ENCODE measurements at places on chromosomes 13 and 19.
A peak's percentile ranks its signal among the peaks of the same experiment; 100 is the strongest.

DNA sequence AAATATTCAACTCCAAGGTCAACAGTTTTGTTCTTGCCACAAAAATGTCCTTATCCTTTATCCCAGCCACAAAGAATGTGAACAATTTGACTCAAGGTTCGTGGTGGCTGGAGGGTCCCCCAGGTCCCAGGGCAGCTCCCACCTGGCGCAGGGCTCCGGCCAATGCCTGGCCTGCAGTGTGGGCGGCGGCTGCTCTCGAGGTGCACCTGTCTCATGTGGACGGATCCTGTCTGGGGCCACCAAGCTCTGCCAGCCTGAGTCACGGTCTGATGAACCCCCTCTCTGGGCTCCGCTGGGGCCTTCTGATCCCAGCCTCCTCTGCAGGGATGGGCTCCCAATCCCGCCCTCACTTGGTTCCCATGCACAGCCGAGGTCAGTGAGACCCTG, 49.4 kb downstream of the GAS6 start:
- DNase-seq: no peak

DNA sequence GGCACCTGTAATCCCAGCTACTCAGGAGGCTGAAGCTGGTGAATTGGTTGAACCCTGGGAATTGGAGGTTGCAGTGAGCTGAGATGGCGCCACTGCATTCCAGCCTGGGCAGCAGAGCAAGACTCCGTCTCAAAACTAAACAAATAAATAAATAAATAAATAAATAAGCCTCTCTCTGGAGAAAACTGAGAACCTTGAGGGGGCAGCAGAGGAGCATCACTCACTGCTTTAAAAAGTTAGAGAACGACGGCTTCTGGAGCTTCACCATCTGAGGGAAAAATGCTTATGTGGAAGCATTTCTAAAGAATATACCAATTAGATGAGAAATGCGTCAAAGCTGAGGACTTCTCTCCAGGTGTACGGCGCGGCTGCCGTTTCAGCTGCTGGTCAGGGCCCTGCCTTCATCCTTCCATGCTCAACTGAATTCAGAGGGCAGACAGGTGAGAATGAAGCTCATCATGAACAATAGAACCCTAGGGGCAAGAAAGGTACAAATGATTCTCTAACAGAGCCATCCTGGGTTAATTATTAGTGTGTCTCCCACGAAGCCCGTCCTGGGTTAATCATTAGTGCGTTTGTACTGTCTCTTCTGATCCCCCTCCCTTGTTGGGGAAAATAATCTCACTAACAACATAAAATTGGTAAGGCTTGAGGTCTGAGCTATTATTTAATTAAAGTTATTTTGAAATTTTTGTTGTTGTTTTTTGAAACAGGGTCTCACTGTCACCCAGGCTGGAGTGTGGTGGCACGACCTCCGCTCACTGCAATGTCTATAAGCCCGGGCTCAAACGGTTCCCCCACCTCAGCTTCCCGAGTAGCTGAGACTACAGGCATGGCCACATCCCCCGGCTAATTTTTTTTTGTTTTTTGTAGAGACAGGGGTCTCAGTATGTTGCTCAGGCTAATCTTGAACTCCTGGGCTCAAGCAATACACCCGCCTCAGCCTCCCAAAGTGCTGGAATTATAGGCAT, 80.1 kb downstream of the IPO5 start:
- peak; percentile 33 for DNase-seq

GRCh38 chr19:50496189-50497021, 14.6 kb downstream of the JOSD2 start:
- DNase-seq: no peak

DNA sequence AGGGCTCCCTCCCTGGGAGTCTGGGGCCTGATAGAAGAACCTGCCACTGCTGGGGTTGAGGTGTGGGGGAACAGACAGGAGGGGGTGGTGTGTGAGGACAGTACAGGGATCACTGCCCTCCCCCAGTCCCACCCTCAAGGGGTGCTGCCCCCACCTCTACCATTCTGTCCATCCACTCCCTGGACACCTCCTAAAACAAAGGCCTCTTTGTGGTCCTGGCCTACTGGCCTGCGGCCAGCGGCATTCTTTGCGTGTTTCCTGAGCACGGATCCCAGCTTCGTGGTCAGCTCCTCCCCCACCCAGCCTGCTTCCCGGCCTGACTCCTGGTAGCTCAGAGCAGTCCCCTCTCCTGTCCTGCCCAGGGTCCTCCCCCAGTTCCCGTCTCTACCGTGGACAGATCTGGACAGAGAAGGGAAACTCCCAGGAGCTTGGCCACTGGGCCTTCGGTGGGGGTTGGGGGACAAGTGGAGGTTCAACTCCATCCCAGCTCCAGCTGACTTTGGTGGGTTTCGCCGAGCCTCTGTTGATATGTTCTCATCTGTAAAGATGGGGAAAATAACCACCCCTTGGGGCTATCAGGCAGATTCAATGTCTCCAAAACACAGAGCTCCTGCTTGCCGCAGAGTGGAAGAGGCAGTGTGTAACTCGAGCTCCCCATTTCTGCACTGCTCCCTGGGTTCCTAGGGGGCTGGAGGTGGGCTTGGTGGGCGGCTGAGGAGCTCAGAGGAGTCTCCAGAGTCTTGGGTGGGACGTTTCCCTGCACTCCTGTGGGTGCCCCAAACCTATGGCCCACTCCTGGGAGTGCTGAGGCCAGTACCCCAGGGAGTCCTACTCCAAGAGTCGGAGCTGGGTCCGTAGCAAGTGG, 48.7 kb downstream of the LYL1 start:
- peak; percentile 65 for DNase-seq

- DNase-seq: no peak
These were observed 65.1 kb downstream of the FLT1 start for GRCh38 chr13:28429685-28430290.

DNA sequence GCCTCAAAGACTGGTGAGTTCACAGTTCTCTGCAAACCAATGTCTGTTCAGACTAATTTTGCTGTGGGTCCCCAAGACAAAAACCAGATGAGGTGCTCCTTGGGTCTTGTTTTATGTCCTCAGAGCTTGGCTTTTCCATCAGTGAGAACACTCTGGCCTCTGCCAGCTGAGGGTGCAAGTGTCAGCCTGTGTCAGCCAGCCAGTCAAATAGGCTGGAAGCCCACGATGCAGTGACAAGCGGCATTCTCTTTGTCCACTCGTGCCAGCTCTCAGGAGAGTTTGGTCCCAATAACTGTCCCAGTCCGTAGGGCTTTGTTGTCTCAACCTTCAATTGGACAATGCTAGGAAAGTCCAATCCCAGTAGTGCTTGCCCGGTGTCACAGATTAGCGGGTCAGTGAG, 9.4 kb upstream of the AKT2 start:
- no peak for DNase-seq

DNA sequence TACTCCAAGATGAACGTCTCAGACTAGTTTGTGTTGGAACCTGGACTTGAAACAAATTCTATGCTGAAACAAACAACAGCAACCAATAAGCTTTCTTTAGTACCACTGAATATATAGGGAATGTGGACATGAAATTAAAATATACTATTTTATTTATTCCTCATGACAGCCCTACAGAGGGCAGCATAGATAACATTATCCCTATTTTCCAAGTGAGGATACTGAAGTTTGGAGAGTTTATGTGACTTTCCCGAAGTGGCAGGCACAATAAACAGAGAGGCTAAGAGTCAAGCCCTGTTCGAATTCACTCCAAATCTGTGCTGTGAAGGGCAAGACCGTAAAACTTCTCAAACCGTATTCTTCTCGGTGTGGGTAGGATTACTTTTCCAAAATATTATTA, 509.9 kb upstream of the GPC6 start:
- DNase-seq: peak; percentile 16

GRCh38 chr13:26513931-26514330, 43.6 kb upstream of the WASF3 start:
- DNase-seq: no peak

- no peak for DNase-seq
These were observed 28.5 kb downstream of the MED4 start for GRCh38 chr13:48066310-48066989.

- no peak for DNase-seq
These were observed 40.5 kb downstream of the FAM124A start for GRCh38 chr13:51262501-51263211.

DNA sequence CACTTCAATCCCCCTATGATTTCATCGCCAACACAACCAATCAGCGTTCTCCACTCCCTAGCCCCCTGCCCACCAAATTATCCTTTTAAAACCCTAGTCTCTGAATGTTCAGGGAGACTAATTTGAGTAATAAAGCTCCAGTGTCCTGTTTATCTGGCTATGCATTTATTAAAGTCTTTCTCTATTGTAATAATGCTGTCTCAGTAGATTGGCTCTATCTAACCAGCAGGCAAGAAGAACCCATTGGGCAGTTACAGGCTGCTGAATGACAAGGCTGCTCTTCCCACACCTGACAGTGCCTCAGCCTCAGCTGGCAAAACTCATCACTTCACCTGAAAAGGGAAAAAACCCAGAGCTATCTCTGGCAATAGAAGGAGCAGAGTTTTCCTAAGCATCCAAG, 20.2 kb upstream of the CHST8 start:
- no peak for DNase-seq

DNA sequence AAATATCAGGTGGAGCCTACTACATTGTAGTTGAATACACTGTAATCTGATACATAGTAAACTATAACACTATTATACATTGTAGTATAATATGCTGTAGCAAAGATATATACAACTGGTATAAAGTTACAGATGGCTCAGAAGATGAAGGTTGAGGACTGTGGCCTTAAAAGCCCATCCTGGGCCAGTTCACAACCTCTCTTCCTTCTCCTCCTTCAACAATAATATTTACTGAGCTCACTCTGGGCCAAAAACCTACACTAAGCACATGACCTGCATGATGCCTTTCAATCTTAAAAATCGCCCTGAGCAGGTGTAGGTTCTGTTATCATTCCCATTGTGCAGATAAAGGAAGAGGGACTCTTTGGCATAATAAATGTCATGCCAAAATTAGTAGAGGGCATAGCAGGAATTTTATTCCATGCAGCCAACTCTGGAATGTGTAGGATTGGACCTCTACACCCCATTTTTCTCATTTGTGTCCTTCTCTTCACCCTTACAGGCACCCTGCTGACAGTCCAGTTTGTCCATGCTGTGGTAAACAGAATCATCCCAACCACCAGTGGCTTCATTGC, 14.6 kb upstream of the SIN3B start:
- DNase-seq: no peak

DNA sequence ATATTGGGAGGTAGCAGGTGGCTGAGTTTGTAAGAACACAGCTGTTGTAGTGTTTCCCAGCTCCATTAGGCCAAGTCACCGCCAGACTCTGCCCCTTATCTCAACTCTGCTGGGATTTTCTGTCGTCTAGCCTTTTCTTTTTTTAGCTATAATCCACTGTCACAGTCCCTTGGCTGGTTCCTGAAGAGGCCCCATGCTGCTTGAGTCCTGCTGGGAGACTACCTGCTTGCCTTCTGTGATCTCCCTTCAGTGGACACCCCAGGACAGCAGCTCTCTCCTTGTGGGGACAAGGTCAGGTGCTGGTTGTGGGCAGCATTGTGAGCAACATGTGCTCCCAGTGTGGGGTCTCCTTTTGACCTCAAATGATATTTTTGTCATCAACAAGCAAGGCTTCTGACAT, 195.0 kb upstream of the ATXN8OS start:
- no peak for DNase-seq

DNA sequence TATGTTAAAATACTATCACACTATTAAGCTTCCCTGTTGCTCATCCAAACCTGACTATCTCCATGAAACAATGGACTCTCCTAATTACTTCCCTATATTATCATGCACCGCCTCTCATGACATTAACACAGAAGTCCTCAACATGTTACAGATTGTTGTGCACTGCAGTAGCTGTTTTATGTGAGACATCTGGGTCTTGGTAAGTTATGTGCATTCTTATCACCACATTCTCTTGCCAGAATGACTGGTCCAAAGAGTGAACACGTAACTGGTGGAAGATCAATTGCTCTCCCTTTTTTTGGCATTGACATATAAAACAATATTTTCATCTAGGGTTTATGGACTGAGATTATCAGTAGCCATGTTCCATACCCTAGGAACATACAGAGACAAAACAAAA, 59.4 kb downstream of the POSTN start:
- DNase-seq: no peak

GRCh38 chr13:109803825-109804224, 17.4 kb upstream of the IRS2 start:
- no peak for DNase-seq

DNA sequence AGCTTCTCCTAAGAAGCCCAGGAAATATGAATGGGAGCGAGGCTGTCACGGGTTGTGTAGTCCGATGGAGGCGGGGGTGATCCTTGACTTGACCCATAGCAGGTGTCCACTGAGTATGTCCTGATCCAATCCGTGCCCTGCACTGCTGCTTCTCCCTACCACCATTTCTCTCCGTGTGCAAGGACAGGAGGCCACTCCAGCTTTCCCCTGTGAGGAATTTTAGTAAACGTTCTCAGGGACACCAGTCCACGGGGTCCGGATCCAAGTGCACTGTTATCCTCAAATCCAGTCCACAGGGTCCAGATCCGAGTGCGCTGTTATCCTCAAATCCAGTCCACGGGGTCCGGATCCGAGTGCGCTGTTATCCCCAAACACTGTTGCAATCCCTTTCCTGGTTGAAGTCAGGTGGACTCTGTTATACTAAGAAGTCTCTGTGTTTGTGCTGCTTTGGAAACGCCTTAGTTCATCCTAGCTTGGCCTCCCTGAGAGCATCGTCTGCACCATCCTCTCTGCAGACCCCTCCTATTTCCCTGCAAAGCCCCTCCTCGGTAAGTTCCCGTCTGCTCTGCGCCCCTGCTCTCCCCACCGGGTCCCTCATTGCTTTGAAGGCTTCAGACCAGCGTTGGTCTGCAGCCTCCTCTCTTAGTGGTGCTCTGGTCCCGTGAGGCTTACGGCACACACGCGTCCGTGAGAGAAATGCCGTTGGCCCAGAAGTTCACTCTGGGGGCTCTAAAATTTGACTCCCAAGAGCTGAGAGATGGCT, 303.5 kb downstream of the TEX29 start:
- DNase-seq: no peak

GRCh38 chr13:27852491-27852890, 60.2 kb downstream of the GSX1 start:
- DNase-seq: no peak
